ENCODE measurements at places on chromosomes 2 and 18.

- no peak for ATAC-seq
These were observed 274.5 kb downstream of the MYT1L start for GRCh38 chr2:2056531-2056930.

DNA sequence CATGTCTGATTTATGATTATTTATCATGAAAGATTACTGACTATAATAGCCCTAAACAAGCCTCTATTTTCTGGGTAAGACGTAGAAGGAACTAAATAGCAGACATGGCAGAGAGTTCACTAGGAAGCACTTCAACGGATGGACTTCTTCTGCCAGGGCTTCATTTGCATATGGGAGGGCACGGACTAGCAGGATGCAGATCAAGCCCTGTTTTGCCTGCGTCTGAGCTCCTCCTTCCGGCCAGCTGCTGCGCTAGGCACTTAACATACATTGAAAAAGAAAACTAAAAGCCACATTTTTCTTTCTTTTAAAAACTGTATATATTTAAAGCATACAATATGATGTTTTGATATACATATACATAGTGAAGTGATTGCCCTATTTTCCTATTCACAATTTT, 340.0 kb upstream of the MEX3C start:
- no peak for ATAC-seq

- no peak for ATAC-seq
These were observed 431.9 kb upstream of the HS6ST1 start for GRCh38 chr2:128750328-128751165.

DNA sequence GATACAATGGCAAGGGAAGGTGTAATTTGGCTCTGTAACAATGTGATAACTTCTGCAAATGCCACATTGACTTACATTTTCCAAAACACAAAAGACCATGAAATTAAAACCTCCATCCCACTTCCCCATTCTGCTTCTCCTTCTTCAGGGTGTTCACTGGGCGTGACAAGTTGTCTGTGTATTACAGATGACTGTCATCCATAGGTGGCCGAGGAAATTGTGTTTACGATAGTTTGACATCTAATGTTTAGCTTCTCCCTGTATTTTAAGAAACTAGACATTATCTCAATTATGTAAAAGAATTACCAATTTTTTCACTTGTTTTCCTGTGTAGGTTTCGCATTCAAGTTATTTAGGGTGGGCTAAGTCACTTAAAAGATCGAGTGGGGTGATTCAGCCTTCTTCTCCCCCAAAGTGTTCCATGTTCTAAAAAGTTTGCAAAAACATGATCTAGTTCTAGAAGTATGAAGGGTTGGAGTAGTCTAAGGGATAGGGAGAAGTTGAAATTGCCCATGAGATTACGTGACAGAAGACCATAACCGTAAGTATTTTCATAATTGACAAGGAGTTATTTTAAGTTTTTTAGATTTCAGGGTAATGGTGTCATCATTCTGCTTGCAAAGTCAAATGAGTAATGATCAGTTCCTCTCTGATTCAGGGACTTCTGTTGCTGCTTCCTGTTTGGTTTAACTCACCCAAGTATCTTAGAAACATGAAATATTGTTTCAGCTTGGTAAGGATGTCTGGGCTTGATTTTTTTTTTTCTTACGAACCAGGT, 25.2 kb upstream of the CYTIP start:
- peak; percentile 53 for ATAC-seq

DNA sequence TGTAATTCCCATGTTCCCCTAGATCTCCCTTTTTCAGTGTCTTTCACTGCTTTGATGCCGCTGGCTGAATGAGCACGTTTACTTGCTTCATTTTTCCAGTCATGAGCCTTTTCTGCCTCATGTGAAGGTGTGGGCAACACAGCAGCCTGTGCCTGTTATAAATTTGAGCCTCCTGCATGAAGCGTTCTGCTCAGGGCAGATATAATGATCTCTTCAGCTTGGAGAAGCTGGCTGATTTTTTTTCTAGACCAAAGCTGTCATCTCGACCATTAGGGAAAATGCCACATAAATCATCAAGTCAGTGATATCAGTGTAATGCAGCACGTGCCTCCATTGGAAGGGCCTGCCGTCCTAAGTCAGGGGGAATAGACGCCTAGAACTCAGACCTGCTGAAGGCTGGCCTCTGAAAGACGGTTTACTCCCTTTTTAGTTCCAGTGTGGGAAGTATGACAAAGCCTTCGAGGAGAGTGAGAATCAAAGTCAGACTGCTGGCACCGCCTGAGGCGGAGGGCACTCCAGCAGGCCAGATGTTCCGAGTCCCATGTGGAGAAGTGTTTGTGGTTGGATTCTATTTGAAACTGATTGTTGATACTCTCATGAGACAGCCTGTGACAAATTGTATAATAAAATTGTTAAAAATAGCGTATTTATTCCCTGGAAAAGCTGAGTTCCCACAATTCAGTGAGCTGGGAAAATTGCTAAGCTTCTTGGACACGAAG, 196.5 kb downstream of the MYO1B start:
- ATAC-seq: peak; percentile 73

GRCh38 chr18:79625195-79625923, 54.2 kb upstream of the CTDP1 start:
- ATAC-seq: no peak

- no peak for ATAC-seq
These were observed 29.2 kb downstream of the WIPF1 start for GRCh38 chr2:174568425-174568824.

DNA sequence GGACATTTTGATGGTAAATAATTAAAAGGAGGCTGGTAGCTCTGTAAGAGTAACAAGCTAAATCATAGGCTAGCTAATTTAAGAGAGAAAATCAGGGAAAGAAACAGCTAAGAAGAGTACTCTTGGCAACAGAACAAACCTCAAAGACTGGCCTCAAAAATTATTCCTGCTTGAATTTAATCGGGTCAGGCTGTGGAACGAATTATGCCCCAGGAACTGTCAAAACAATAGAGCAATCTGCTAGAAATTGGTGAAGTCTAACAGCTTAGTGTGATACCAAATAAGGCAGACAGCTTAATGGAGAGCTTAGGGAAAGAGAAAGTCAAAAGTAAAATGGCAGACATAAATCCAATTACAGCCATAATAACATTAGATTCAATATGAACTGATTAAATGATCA, 215.7 kb downstream of the MREG start:
- no peak for ATAC-seq

GRCh38 chr2:37149626-37150322, 7.0 kb downstream of the EIF2AK2 start:
- ATAC-seq: no peak

DNA sequence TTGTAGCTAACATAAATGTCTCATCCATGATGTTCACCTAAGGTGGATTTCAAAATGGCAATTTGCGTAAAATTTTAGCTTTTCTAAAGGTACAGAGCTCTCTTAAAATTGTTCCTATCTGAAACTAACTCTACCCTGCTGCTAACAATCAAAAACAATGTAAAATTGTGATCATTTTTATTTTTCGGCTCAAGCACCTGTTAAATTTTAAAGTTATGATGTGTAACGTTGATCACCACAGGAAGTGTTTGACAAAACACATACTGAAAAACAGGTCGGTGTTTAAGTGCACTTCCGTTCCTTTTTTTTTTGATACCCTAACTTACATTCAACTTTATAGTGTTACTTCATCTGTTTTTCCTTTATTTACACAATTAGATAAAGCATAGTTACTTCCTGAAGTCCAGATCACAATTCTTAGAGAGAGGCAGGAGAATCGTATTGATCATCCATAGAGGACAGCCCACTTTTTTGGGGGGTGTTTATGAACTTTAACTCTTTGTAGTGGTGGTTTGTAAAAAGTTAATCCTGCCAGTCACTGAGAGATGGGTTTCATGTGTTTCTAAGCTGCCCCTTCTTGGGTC, 6.0 kb upstream of the NCK2 start:
- no peak for ATAC-seq

DNA sequence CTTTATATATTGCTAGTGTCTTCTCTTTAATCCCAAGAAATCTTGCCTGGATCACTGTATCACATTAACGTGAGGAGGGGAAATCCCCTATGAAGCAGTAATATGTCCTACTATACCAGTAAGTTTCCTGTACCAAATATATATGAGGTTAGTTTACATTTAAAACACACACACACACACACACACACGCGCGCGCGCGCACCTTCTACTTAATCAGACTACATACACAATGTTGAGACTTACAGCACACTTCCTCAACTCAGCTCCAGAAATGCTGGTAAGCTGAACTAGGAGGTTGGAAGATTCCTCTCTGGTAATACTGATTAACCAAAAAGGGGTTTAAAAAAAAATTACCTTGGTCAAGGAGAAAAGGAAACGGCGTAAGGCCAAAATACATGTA, 49.3 kb downstream of the USP34 start:
- ATAC-seq: no peak

GRCh38 chr2:218465987-218466633, 47.2 kb downstream of the VIL1 start:
- ATAC-seq: peak; percentile 48

DNA sequence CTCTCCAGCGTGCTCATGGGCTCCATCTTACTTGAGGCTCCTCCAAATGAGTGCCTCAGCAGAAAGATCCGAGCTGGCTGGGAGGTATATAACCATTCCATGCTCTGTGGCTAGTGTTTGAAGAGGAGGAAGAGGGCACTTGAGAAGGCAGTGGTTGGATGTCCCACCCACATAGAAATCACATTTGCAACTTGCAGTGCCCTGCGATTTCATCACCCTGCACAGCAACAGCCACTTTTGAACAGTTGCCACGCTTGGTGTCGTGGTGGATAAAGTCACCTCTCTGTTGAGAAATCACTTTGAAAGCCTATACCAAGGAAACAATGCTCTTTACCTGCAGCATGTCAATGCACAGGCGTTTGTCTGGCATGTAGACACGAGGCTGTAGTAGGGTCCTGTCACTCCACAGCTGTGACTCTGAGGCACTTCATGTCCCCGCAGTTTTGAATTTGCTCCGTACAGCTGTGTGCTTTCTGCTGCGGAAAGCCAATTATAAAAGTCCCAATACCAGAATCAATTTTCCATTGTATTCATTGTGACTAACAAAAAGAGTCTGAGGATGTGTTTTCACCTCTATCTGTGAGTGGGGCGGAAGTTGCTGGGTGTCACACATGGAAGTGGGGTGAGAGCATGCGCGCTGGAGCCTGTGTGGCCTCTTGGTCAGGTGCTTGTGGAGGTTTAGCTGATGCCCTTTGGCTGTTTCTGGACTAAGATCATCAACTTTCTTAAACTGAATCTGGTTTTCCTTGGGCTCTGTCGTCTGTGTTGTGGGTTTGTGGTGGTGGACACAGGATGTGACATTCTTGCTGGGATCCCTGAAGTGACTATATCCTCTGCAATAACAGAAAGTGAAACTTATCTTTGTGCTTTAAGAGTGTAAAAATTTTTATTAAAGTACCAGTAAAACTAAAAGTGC, 2.8 kb downstream of the CNDP2 start:
- ATAC-seq: no peak

- no peak for ATAC-seq
These were observed 265.9 kb upstream of the SPHKAP start for GRCh38 chr2:228447266-228447915.

- no peak for ATAC-seq
These were observed 215.1 kb downstream of the LDLRAD4 start for GRCh38 chr18:13433685-13434084.

DNA sequence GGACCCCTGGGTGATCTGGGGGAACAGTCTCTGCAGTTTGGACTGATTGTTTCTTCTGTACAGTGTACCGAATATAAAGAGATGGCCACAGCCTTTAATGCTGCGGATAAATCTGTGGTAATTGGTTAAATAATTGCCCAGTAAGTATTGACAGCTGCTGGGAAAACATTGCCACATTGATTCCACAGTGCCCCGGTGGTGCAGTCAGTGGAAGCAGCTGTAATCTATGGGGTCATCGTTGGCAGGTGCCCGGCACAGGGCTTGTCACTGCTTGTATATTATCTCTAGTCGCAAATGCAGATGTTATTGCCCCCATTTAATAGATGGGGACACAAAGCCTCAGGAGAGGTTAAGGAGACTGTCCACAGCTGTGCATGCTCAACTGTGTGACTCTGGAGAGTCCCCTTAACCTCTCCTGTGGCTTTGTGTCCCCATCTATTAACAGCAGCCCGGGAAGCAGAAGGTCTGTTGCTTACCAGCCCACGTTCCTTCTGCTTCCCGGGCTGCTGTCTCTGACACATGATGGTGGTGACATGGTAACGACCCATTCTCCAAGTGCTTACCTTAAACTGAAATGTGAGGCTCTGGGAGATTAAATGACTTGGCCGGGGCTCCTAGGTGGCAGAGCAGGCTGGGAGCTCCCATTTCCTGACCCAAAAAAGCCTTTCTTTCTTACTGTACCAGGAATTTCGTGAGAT, 76.9 kb downstream of the NCK2 start:
- ATAC-seq: no peak

- peak; percentile 63 for ATAC-seq
These were observed 57.5 kb upstream of the AGPS start for GRCh38 chr2:177334940-177335543.

DNA sequence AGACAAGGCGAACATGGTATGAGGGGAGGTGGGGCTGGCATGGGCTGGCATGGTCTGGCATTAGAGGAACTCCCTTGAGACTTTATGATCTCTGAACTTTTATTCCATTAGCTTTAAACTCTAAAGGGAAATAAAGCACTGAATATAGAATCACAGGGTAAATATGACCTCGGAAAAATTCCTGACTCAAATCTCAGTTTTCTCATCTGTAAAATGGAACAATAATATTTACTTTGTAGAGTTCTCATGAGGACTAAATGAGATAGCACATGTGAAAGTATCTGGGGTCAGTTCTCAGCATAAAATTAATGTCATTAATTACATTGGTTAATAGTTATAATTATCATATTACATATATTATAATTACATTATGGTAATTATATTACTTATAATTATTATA, 65.9 kb downstream of the ARHGAP25 start:
- ATAC-seq: no peak

DNA sequence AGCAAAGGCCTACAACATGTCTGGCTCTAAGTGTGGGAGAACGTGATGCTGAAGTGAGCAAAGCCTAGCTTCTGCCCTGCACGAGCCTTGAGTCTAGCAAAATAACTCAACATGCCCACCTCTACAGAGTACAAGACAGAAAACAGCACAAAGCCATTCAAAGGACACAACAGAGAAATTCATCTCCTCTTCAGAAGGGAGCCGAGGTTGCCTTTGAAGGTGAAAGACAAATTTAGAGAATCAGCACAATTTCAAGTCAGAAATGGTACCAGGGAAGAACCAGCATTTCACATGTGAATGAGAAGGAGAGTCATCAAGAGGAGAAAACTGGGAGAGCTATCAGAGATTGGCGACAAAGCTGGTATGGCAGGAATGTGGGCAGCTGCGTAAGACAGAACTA, 21.7 kb upstream of the CYTIP start:
- no peak for ATAC-seq

GRCh38 chr18:25052511-25052921, 299.4 kb downstream of the ZNF521 start:
- ATAC-seq: no peak

All from gastroesophageal sphincter (tissue), 4 donors.